Breast epithelium (tissue), 4 donors: ENCODE measurements at places on chromosomes 3 and 15. TPM values are rescaled to one million over a fixed set of nuclear protein-coding genes. Genes with fewer than 3 reads are reported as not detected.

GRCh38 chr3:171347301-171348039, 112.7 kb downstream of the TNIK start:
- DNase-seq: no peak

GRCh38 chr15:42274702-42274989, 1.4 kb upstream of the TMEM87A start:
- DNase-seq: no peak

DNA sequence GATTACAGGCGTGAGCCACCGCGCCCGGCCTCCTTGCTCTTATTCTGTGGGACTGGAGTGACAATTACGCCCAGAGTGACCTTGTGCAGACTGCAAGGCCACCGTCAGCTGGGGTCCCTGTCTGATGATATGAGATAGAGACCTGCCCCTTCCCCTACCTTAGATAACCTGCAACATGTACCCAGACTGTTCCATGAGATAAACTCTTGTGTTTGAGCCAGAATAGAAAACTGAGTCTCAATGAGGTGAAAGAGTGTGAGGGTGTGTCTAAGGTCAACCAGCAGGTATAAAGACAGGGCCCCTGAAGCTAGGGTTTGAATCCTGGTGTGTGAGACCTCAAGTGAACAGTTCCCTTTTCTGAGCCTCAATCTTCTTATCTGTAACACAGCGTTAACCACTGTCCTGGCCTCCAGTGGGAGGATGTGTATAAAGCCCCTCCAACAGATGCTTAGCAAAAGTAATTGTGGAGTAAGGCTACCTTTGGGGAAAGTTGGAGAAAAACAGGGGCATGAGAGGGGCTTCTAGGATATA, 6.0 kb downstream of the TADA3 start:
- no peak for DNase-seq

AP3B2 gene
- total RNA-seq: 5.3 TPM

SH3GL3 gene
- total RNA-seq: not detected
